Activated B cell treated with CpG ODN at 0.5 μM for 24 hours (primary cell): ENCODE measurements at places on chromosomes 2 and 18. TPM values are rescaled to one million over a fixed set of nuclear protein-coding genes. Genes with fewer than 3 reads are reported as not detected.

The RNU2-63P gene
- 9.7 and 19.5 TPM in 2 replicates for total RNA-seq

The CENPO gene
- 11.2 and 13.4 TPM in 2 replicates for total RNA-seq

The ARMC9 gene
- 9.0 and 9.5 TPM in 2 replicates for total RNA-seq

The LPIN1 gene
- total RNA-seq: 59.1 and 74.3 TPM in 2 replicates

The RAB27B gene
- total RNA-seq: 0.17 and 0.64 TPM in 2 replicates

The ACADL gene
- not detected in 2 replicates for total RNA-seq

The PTPRM gene
- 0.64 and 1.00 TPM in 2 replicates for total RNA-seq

The RIT2 gene
- total RNA-seq: not detected in 2 replicates

The ANKRD23 gene
- 6.1 and 7.3 TPM in 2 replicates for total RNA-seq

The AMMECR1L gene
- 14.9 and 15.5 TPM in 2 replicates for total RNA-seq

The TCF23 gene
- 0.07 TPM in 1 of 2 replicates, not detected in the other for total RNA-seq

The SCN9A gene
- not detected in 2 replicates for total RNA-seq

The REG3G gene
- total RNA-seq: not detected in 2 replicates

The PROKR1 gene
- total RNA-seq: 0.05 and 0.09 TPM in 2 replicates

The CFAP65 gene
- total RNA-seq: not detected in 2 replicates

The AGBL5 gene
- total RNA-seq: 14.9 and 15.2 TPM in 2 replicates

The GPR45 gene
- not detected in 2 replicates for total RNA-seq

The ADCYAP1 gene
- not detected in 2 replicates for total RNA-seq

The DSG3 gene
- total RNA-seq: not detected in 2 replicates

The CD8A gene
- total RNA-seq: 0.18 and 0.24 TPM in 2 replicates

The VWC2L gene
- total RNA-seq: not detected in 2 replicates

The RBKS gene
- 2.5 and 3.1 TPM in 2 replicates for total RNA-seq

The TMEM247 gene
- total RNA-seq: not detected in 2 replicates

The DSC1 gene
- not detected in 2 replicates for total RNA-seq

The TDRD15 gene
- total RNA-seq: 0.49 and 0.58 TPM in 2 replicates

The SPATA3 gene
- total RNA-seq: not detected in 2 replicates

The LMAN2L gene
- total RNA-seq: 7.1 and 8.9 TPM in 2 replicates

The IKZF2 gene
- 51.5 and 60.2 TPM in 2 replicates for total RNA-seq

The AQP12B gene
- not detected in 2 replicates for total RNA-seq

The ZC3H15 gene
- 66.4 and 73.4 TPM in 2 replicates for total RNA-seq

The TTC21B gene
- total RNA-seq: 24.9 and 29.2 TPM in 2 replicates

The SCN7A gene
- total RNA-seq: not detected in 2 replicates

The UGT1A8 gene
- total RNA-seq: not detected in 2 replicates

The CGREF1 gene
- total RNA-seq: 0.17 and 0.31 TPM in 2 replicates

The NEU2 gene
- not detected in 2 replicates for total RNA-seq

The RNF125 gene
- 2.1 and 3.1 TPM in 2 replicates for total RNA-seq

The CLASP1 gene
- total RNA-seq: 56.6 and 65.0 TPM in 2 replicates

The PTPN2 gene
- 66.4 and 76.5 TPM in 2 replicates for total RNA-seq

The TUBA3E gene
- not detected in 2 replicates for total RNA-seq

The CCDC68 gene
- total RNA-seq: 0.24 and 0.33 TPM in 2 replicates
